ENCODE measurements at places on chromosomes 1 and 21. TPM values are rescaled to one million over a fixed set of nuclear protein-coding genes. Genes with fewer than 3 reads are reported as not detected.

GRCh38 chr1:192839162-192840066, 30.6 kb downstream of the RGS2 start:
- DNase-seq, result peak; percentile 80

CD101 gene
- total RNA-seq, result 1.2 TPM

RNF207 gene
- total RNA-seq, result 2.9 TPM

FAM72C gene
- total RNA-seq, result 4.0 TPM

HJV gene
- total RNA-seq, result 0.42 TPM

KLHDC8A gene
- 2.4 TPM for total RNA-seq

ST6GALNAC3 gene
- total RNA-seq, result 11.6 TPM

DNA sequence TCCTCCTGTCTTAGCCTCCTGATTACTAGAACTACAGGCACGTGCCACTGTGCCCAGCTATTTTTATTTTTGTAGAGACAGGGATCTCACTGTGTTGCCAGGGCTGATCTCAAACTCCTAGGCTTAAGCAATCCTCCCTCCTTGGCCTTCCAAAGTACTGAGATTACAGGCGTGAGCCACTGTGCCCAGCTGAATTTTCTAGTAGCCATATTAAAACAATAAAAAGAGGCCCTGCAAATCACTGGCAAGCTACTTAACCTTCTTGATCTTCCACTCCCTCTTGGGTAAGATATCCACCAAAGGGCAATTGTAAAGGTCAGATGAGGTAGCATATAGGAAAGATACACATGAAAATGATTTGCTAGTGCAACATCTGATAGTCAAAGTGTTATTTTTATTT, 65.6 kb upstream of the SRSF10 start:
- DNase-seq, result no peak

GSTM1 gene
- total RNA-seq, result not detected

GRCh38 chr1:229506633-229507032, 1.5 kb downstream of the NUP133 start:
- no peak for DNase-seq

GRCh38 chr1:221989741-221990140, 247.9 kb upstream of the DUSP10 start:
- no peak for DNase-seq

GRCh38 chr1:41648230-41648629, 163.7 kb upstream of the EDN2 start:
- DNase-seq, result no peak

IBA57 gene
- 10.3 TPM for total RNA-seq

DNA sequence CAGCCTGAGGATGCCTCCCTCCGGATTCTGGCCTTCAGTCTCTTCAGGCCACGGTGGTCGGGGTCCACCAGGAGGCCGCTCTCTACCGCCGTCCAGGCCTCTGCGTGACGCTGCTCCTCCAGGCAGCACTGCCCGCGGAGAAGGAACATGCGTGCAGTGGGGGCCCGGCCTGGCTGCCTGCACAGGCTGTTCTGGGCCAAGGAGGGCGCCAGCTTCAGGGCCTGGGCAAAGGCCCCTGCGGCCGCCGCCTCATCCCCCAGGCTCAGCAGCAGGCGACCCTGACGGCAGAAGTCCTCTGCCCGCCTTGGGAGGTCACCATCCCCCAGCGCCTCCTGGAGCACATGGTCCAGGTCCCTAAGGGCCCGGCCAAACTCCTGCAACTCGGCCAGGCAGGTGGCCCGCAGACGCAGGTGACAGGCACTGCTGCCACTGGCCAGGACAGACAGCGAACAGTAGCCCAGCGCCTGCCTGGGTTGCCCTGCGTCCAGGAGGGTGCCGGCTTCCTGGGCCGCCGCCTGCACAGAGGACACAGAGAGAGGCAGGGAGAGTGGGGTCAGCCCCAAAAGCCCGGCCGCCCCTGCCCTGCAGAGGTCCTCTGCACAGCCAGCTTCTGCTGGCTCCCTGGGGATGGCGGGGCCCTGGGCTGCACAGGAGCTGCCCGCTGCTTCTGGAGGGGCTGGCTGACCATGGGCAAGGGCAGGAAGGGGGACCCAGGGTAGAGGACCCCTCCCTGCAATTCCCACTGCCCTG, 8.7 kb upstream of the MMEL1 start:
- peak; percentile 27 for DNase-seq

SLC45A3 gene
- total RNA-seq, result 16.0 TPM

- DNase-seq, result no peak
These were observed 187.7 kb upstream of the FOXD3 start for GRCh38 chr1:63134501-63135173.

DNA sequence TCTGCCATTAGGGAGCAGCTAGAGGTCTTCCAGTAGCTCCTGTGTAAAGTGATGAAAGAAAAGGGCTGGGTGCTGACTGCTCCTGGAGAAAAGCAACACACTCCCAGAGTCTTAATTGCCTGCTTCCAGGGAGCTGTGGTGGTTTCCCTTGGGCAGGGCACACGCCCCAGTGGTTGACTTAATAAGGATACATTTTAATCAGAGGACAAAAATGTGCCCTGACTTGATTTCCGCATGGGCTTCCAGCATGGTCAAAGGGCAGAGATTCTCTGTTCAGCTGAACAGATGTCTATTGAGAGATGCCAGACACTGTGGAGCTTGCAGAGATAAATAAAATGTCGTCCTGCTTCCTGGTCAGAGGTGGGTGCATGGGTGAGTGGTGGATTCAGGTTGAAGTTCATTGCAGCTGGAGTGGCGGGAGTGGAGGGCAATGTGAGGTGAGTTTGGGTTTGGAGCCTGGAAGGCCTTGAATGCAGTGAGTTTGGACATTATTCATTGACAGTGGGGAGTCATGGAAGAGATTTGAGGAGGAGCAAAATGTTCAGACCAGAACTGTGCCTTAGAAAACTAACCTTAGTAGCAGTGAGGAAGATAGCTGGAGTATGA, 16.0 kb downstream of the QSOX1 start:
- DNase-seq, result no peak

- no peak for DNase-seq
These were observed 2.1 kb downstream of the IFI6 start for GRCh38 chr1:27669876-27670275.

KCNJ9 gene
- 0.08 TPM for total RNA-seq

DNA sequence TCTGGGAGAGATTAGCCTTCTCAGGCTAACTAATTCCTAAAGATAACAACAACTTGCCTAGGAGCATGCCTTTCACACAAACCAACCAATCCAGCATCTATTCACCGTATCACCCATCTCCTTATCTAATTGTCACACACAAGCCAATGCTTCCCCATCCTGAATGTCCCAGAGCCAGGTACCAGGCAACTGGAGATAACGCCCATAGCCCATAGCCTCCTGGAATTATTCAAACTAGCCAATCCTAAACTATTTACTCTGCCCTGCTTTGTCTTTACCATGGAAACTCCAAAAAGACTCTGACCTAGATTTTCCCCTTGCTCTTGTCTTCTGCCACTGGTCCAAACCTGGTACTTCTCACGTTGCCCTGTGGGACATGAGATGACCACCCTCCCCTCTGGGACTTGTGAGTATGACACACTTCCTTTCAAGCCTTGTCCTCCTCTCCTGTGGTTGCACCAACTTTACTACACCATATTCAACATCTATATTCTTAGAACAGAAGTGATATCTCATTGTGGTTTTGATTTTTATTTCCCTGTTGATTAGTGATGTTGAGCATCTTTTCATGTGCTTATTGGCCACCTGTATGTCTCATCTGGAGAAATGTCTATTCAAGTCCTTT, 8.8 kb upstream of the ATG4C start:
- DNase-seq, result no peak

- DNase-seq, result no peak
These were observed 970.6 kb downstream of the NCAM2 start for GRCh38 chr21:21968810-21969209.

KRTAP7-1 gene
- total RNA-seq, result not detected

DNA sequence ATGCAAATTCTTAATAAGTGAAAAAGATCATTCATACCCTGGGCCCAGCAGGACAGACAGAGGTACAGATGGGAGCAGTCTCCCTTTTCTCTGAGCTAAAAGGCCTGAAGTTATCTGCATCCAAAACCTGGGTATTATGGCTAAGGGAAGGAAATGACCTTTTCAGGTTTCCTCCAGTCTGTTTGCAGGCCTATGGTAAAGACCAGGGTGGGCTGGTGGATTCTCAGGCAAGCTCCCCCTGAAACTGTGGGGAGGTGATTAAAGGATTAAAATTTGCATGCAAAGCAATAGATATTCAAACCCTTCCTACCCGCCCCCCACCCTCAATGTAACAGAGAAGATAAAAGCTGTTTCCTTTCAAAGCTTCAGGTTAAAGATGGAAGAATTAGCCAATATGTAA, 471.8 kb upstream of the RUNX1 start:
- peak; percentile 27 for DNase-seq

DNA sequence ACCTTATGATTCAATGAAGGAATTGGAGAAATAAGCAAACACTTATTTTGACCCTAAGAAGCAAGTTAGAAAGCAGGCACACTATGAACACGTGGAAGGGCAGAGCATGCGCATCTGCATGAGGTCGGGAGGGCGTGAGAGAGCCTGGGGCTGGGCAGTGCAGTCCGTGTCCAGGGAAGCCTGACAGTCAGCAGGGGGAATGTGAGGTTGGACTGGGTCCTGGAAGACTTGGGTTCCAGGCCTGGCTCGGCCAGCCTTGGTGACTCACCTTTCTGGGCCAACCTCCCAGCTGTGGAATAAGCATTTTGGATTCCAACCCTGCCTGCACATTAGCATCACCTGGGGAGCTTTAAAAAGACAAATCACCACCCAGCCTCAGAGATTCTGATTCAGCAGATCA, 26.6 kb upstream of the LMX1A start:
- DNase-seq, result no peak

DNA sequence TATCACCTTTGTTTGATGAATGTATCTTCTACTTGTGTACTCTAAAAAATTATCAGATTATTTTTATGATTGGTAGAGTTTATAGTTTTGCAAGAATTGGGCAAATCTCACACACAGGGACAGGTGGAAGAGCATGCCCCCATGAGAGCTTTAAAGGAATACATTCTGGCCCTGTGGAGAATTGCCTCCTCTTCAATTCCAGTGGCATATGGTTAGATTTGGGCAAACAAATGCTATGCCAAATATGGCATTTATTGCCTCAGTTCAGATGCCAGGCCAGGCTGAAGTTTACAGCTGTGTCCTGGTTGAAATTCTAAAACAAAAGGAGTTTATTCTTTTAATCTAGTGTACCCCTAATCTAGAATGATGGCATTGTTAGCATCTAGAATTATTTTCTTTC, 162.4 kb upstream of the CACYBP start:
- no peak for DNase-seq

GRCh38 chr1:43441166-43441893, 12.4 kb downstream of the HYI start:
- no peak for DNase-seq

SH3BP5L gene
- total RNA-seq, result 26.1 TPM

DNA sequence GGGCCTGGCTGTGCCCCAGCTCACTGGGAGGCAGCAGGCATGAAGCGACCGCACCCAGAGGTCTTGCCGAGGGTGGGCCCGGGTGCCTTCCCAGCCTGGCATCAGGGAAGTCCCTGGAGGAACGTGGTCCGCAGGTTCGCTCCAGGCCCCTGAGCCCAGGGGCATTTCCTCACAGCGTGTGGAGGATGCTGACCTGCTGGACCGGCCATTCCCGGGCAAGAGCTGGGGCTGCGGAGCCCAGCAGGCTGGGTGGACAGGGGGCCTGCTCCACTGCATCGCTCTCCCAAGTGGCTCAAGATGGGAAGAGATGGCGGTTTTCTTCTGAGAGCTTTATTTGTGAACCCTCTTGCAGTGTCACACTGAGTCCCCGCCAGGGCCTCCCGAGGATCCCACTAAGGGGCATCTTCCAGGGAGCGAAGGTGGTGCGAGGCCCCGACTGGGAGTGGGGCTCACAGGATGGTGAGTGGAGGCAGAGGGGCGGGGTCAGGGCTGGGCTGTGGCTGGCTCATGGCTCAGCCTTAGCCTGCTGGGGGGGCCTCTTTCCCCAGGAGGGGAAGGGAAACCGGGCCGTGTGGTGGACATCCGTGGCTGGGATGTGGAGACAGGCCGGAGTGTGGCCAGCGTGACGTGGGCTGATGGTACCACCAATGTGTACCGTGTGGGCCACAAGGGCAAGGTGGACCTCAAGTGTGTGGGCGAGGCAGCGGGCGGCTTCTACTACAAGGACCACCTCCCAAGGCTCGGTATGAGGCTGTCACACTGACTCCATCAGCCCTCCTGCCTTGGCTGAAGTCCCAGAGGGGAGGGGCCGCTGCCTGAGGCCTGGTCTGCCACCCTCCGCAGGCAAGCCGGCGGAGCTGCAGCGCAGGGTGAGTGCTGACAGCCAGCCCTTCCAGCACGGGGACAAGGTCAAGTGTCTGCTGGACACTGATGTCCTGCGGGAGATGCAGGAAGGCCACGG, 7.2 kb upstream of the MMP23B start:
- no peak for DNase-seq

- DNase-seq, result no peak
These were observed 31.0 kb downstream of the IL12RB2 start for GRCh38 chr1:67338642-67339041.

- no peak for DNase-seq
These were observed 72.2 kb upstream of the CD34 start for GRCh38 chr1:207983044-207983635.

TMEM125 gene
- total RNA-seq, result 39.3 TPM

DNA sequence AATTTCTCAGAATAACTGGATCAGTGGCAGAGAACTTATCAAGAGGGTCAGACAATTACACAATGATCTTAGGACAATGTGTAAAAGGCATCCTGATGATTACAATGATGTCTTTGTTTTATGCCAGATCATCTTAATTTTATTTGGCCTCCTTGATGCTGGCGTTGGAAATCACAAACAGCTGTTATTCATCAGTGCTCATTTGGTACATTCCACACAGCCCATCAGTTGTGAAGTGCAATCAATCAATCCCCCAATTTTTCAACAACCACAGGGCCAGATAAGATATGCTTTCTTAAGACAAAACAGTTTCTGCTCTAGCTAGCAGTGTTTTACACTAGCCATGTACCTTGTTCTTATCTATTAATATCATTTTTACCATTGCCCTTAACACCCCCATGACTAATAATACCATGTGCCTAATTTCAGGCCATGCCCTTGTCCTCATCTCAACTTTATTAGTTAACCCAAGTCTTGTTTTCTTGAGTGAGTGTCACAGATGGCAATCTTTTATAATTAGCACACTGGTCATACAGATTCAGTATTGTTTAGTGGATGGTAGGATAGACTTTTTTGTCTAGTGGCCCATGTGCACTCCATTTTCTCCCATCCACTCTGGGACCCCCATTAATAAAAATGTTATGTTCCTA, 40.8 kb upstream of the COL24A1 start:
- no peak for DNase-seq

TACSTD2 gene
- total RNA-seq, result 1.4 TPM

RCSD1 gene
- 0.73 TPM for total RNA-seq

- no peak for DNase-seq
These were observed 3.1 kb downstream of the COL6A1 start for GRCh38 chr21:45984584-45985095.

DNA sequence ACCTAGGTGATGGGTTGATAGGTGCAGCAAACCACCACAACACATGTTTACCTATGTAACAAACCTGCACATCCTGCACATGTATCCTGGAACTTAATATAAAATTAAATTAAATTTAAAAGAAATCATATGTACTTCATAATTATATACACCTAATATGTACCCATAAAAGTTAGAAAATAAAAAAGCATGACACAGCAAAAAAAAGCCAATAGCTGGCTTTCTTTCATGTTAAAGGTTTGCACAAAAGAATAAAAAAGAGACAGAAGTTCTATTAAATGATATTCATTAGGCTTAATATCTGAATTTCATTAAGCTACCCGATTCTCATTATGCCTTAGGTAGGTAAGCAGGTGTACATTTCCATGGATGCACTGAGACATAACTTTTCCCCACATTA, 5.2 kb upstream of the PRMT6 start:
- no peak for DNase-seq

PLCH2 gene
- 0.31 TPM for total RNA-seq
